D341Med (cell line): ENCODE measurements at places on chromosomes 7 and 10.

DNA sequence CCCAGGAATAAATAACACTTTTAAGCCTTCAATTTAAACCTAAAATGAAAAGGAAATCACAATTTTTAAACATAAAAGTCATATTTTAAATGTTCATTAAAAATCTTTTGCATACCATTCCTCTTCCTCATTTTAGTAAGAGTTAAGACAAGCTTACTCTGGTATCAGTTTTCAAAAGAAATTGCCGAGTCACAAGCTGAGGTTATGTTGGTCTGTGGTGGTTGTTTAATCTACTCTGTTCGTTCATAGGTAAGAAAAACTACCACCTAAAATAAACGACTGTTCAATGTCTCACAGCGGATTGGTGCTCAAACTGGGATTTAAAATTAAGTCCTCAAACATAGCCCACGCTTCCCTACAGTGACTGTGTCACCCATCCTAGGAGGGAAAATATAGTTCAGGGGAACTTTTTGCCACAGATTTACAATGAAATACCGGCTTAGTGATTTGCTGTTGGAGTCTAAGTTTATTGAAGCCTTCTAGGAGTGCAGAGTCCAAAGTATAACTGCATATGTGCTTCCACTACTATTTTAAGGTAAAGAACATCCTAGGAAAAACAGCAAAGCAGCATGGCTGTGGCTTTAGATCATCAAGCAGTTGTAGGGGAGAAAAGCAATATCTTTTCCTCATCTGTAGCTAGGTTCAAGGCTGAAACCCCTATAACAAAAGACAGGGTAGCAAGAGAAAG, 61.1 kb downstream of the GNAT3 start:
- DNase-seq, result no peak

- DNase-seq, result no peak
Measured at GRCh38 chr7:144821067-144821466, 14.8 kb downstream of the TPK1 start.

DNA sequence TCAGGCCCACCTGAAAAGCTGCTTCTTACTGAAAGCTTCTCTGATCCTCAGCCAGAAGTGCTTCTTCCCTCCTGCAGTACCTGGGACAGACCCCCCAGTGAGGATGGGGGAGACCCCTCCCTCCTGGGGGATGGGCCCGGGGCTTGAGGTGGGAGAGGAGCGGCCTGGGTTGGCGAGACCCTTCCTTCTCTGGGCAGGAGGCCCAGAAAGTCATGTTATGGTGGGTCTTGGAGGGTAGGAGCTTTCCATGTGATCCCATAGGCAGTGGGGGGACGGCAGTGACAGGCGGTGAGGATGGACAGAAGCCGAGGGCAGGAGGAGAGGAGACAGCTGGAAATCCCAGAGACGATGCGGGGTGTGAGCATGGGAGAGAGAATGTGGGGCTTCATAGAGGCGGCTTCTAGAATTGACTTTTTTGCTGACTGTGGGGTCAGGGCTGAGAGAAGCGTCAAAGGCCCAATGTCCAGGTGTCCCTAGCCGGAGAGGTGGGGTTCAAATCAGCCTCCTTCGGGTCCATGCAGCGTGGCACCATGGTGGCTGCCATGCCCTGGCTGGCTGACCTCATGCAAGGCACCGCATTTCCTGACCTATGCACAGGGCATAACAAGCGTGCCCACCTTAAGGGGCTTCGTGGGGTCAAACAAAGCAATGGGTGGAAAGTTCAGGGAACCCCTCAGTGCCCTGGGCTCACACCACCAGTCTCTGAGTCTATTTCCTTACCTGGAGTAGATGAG, 154.0 kb downstream of the UBE2H start:
- DNase-seq, result no peak

GRCh38 chr7:22612776-22613175, 112.8 kb upstream of the STEAP1B start:
- no peak for DNase-seq

DNA sequence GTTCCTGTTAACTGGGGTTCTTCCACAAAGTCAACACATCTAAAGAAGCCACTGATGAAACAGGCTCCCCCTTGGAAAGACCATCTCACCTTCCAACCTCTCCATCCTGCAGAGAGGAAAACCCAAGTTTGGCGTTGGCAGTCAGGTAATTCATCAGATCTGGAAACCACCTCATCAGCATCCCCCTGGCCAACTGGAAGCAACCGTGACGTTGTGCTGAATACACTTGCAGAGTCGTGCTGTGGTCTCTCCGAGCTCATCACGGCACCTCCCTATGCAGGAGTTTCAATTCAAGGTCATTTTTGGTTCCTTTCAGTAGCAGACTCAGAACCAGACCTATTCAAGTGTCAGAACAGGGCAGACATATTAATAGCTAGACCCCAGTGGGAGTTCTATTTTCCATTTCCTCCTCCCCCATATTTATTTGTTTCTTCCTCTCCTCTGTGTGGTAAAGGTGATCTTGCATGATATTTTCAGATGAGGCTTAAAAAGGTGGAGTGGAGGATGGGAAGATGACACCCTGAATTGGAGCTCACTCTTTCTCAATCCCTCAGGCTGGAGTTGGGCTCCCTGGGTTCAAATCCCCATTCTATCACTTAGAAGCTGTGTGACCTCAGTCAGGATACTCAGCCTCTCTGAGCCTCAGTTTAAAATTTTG, 149.1 kb upstream of the ADO start:
- no peak for DNase-seq

DNA sequence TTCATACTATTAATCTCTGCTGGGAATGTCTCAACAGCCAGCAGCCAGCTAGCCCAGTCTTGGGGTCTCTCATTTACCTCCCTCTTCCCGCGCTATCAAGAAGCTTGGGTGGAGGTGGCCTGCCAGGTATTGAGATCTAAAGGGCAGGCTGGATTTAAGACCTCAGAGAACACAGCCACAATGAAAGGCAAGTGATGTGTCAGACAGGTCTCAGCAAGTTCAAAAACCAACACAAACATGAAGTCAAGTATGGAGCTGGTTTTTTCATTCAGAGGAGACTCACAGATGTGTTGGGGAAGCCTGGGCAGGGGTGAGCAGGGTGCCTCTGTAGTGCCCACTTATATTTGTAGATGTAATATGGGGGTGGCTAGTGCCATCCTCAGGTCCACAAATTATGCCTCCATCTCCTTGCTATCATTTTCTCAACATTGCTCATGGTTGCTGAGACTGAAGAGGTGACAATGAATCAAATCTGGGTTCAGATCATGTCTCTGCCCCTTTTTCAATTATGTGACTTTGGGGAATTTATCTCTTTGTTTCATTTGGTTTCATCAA, 27.7 kb upstream of the CROT start:
- no peak for DNase-seq

GRCh38 chr7:106219170-106219569, 65.6 kb downstream of the NAMPT start:
- no peak for DNase-seq

GRCh38 chr7:138388673-138389491, 71.2 kb upstream of the TRIM24 start:
- DNase-seq, result no peak

GRCh38 chr10:62637249-62638061, 167.1 kb upstream of the ADO start:
- DNase-seq, result no peak

DNA sequence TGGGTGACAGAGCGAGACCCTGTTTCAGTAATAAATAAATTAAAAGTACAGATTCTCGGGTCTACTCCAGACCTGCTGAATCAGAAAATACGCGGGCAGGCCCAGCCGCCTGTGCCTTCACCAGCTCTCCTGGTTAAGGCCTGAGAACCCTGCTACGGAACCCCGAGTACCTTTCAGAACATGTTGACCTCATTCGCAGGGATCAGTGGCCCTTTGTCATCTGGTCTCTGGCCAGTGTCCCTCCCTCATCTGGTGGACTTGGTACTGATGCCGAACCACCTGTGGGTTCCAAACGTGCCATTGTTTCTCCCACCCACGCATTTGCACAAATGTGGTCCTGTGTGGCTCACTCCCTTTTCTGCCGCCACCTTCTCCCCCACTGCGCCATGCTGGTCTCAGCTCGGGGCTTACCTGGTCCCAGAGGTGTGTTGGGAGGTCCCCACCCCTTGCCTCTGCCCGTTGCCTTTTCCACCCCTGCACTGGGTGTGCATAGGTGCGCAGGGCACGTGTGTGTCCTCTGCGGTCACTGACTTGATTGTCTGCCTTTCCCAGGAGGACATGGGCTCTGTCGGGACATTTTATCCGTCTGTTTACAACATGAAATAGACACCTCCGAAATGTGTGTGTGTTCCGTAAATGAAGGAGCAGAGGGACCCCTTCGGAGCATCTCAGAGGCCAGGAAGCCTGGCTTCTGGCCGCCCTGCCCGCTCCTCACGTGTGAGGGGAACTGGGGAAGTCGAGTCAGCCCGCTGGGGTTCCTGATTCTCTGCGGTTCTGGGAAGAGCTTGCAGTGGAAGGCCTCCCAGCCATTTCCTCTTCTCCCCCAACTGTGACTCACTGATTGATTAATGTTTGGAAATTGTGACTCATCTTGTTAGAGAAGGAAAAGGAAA, 135.2 kb downstream of the CUX1 start:
- no peak for DNase-seq

GRCh38 chr7:21550821-21551531, 8.1 kb downstream of the DNAH11 start:
- DNase-seq, result no peak

- no peak for DNase-seq
Measured at GRCh38 chr7:140209866-140210609, 33.3 kb upstream of the KDM7A start.

GRCh38 chr7:82293467-82293866, 150.1 kb downstream of the CACNA2D1 start:
- no peak for DNase-seq

- DNase-seq, result no peak
Measured at GRCh38 chr10:12848439-12849173, 152.9 kb downstream of the CCDC3 start.

GRCh38 chr7:20376796-20377195, 46.1 kb downstream of the ITGB8 start:
- no peak for DNase-seq

DNA sequence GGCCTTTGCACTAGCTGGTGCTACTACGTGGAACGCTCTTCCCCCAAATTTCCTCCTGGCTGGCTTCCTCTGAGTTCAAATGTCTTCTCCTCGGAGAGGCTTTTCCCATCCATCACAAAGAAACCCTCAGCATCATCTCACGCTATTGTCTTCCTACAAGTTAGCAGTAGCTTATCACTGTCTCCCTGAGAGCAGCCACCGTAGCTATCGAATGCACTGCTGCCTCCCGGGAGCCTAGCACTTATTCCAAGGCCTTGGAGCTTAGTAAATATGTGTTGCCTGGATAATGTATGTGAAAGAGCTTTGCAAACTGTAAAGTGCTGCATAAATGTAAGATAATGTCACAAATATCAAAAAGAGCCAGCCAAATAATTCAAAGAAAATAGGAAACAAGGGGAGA, 124.4 kb downstream of the KCNMA1 start:
- no peak for DNase-seq

DNA sequence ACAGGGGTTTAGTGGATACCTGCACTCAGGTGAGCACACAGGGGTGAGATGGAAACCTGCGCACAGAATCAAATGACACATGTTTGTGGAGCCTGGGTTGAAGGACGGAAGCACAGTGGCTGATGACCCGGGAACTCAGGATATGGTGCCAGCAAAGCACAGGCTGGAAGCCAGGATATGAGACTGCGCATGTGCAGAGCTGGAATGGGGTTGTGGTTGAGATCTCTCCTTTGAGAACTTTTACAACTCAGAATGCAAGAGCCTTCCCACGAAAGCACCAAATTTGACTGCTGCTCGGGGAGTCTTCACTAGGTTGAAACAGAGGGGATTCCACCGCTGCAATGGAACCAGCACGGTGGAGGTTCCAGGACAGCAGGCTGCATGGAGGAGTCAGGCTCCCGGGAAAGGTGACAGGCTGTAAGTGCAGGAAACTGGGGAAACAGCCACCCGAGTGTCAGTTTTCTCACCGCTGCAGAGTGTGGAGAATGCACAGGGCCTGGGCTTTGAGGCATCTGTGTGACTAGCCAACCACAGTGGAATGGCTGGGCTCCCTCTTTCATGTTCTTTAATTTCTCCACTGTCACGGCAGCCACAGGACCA, 133.4 kb upstream of the TCERG1L start:
- no peak for DNase-seq

- DNase-seq, result no peak
Measured at GRCh38 chr7:130986261-130986690, 252.3 kb upstream of the KLF14 start.

GRCh38 chr7:37484426-37485073, 35.9 kb upstream of the ELMO1 start:
- no peak for DNase-seq

- no peak for DNase-seq
Measured at GRCh38 chr7:27185013-27185853, at the start of gene HOXA11. Gene HOXA11 (minus strand): TSS chr7:27185232. CDS start chr7:27185144, 88 bp downstream.

- no peak for DNase-seq
Measured at GRCh38 chr7:67435894-67436535, 439.4 kb downstream of the TYW1 start.

DNA sequence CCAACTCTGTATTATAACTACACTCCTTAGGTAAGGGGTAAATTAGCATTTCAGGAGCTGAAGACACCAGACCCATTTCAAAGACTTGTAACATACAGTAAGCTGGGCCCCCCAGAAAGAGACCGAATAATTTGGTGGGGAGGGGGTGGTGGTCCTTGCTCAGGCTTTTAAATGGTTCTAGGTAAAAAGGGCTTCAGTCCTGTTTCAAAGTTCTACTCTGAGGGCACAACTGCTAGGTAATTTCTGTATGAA, 73.0 kb downstream of the RTKN2 start:
- no peak for DNase-seq

DNA sequence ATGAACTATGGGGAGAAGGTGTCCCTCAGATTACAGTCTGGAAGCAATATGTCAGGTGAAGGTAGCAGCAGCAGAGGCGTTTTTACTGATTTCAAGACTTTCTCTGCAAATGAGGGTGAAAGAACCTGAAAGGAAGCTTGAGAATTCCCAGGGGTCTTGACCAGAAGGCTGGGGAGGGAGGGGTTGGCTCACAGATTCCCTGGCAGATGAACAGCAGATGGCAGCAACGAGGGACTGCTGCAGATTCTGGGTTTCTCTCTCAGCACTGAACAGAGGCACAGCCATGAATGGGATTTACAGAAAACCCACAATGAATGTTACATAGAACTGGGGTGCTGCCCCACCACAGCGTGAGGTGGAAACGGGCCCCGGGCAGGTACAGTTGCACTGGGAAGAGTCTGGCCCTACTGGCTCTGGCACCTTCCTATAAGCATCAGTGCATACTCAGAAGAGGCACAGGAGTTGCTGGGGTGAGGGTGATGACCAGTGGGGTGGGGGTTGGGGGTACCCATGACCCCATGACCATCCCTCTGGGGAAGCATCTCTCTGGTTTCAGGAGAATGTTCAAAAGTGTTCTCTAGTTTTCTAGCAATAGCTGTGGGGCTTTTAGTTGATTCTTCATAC, 317.8 kb downstream of the SH2D4B start:
- DNase-seq, result peak; percentile 68
